ENCODE measurements at places on chromosomes 6 and 20.

DNA sequence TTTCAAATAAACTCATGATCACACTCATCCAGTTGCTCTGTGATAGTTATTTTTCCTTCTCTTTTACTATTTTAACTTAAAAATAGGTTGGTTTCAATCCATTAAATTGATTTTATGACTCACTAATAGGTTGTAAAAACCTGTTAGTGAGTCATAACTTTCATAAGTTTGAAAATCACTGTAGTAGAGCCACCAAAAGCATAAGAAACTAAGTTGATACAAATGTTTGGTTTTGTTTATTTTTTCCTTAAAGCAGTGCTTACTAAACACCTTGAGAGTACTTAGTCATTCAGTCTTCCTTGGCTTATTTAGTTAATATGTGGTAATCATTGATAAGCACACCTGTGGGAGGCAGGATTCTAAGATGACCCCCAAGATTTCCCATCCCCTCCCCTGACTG lies 312.1 kb upstream of the MAN1A1 start:
- no peaks in the 10 kb centered on the region for H3K27me3 ChIP-seq
- H3K36me3 ChIP-seq = no peaks in the 10 kb centered on the region
- peaks cover 9% of the 10 kb centered on the region for H3K4me1 ChIP-seq
- peak; percentile 30 for DNase-seq
- H3K4me3 ChIP-seq = no peak overlapping the region

DNA sequence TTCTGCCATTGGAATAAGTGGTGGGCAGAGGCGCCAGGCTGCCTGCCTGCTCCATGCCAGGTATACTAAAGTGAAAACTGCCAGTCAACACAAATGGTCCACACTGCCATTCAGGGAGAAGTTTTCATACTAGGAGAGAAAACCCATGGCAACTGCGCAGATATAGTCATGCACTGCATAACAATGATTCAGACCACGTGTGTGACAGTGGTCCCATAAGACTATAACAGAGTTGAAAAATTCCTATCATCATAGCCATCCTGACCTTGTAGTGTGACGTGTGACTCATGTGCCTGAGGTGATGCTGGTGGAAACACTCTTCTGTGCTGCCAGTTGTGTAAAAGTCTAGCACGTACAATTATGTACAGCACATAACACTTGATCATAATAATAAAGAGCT lies 25.1 kb downstream of the ZC3H12D start:
- no peak for DNase-seq
- no peak overlapping the region for H3K4me3 ChIP-seq
- H3K27me3 ChIP-seq = no peaks in the 10 kb centered on the region
- peaks cover 2% of the 10 kb centered on the region for H3K4me1 ChIP-seq
- H3K36me3 ChIP-seq = no peaks in the 10 kb centered on the region

DNA sequence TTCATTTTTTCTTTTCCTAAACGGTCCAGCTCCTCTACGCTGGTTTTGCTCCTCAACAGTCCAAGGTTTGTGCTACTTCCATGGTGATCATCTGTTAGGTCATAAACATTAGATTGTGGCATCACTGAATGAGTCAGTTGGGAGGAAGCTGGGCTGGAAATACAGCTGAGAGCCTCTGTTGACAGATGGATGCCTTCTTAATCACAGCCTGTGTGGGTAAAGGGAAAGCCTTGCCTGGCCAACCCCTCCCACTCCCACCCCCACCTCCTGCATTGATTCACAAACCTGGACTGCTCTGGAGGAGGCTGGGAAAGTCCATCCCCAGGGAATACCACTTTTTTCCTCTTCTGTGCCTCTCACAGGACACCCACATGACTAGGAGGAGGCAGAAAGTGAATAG lies 180.6 kb upstream of the CCN2 start:
- peak overlapping the region; percentile 68 for H3K27ac ChIP-seq
- H3K4me3 ChIP-seq = no peak overlapping the region
- no peaks in the 10 kb centered on the region for H3K27me3 ChIP-seq

- H3K27me3 ChIP-seq = no peaks in the 10 kb centered on the region
- H3K36me3 ChIP-seq = no peaks in the 10 kb centered on the region
- no peak overlapping the region for H3K4me3 ChIP-seq
- DNase-seq = no peak
- peaks cover 21% of the 10 kb centered on the region for H3K4me1 ChIP-seq
Measured at GRCh38 chr6:51706086-51706485, 381.3 kb downstream of the PKHD1 start.

DNA sequence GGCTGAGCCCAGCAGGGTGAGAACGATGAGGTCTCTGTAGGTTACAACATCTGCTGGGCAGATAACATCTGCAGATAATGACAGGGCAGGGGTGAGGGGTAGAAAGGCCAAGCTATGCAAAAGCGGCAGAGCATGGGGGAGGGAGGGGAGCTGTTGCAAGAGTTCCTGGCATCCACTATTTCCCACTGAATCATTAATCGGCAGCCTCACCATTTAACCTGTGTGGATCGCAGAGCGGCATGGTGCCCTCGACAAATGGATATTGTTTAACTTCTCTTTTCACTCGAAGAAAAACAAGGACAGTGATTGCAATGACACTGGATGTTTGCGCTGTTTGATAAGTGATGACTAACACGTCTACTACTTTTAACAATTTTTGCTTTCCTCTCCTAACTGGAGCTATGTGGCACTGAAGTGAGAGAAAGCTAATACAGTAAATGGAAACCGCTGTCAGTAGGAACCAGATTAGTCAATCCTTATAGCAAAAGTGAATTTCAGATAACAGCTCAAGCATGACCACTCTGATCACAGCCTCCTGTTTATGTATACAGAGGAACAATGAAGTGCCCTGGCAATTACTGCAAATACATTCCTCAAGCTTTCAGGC lies 381.5 kb downstream of the TFAP2A start:
- H3K36me3 ChIP-seq = no peaks in the 10 kb centered on the region
- H3K27me3 ChIP-seq = peaks cover 14% of the 10 kb centered on the region
- H3K4me3 ChIP-seq = peak overlapping the region; percentile 3
- no peak overlapping the region for H3K27ac ChIP-seq
- DNase-seq = peak; percentile 53
- H3K4me1 ChIP-seq = peaks cover 16% of the 10 kb centered on the region

- H3K27ac ChIP-seq = no peak overlapping the region
- no peaks in the 10 kb centered on the region for H3K27me3 ChIP-seq
- DNase-seq = no peak
- H3K4me1 ChIP-seq = no peaks in the 10 kb centered on the region
Measured at GRCh38 chr6:101578306-101578705, 184.8 kb downstream of the GRIK2 start.

DNA sequence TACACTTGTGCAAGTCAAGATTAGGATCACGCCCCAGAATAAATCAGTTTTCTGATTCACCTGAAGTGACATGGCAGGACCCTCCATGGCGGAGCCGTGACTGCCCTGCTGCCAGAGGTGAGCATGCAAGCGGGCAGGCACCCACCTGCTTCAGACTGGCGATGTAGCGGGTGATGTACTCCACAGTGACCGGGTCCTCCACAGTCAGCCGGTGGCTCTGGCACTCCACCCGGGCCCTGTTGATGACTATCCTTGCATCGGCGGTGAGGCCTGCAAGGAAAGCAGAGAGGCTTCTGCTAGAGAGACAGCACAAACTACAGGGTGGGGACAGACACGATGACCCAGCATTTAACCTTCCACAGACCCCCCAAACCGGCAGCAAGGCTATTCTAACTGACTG lies 3.6 kb downstream of the PSMA7 start:
- H3K27ac ChIP-seq = no peak overlapping the region
- H3K36me3 ChIP-seq = peaks cover 62% of the 10 kb centered on the region
- DNase-seq = no peak
- no peak overlapping the region for H3K4me3 ChIP-seq
